Esophagus muscularis mucosa (tissue), 4 donors: ENCODE measurements at places on chromosomes 2 and 18. TPM values are rescaled to one million over a fixed set of nuclear protein-coding genes. Genes with fewer than 3 reads are reported as not detected.
A peak's percentile ranks its signal among the peaks of the same experiment; 100 is the strongest.

Gene APOB
- 4.4 TPM for total RNA-seq

Gene TDRD15
- not detected for total RNA-seq

Gene PLA2R1
- total RNA-seq: 2.8 TPM

Gene TTN
- 10.0 TPM for total RNA-seq

Gene MAIP1
- 28.1 TPM for total RNA-seq

Gene NEB
- total RNA-seq: 0.66 TPM

Gene ICOS
- total RNA-seq: not detected

Gene CD207
- total RNA-seq: 0.26 TPM

Gene PNO1
- total RNA-seq: 18.3 TPM

Gene CNGA3
- 8.0 TPM for total RNA-seq

Gene CHRND
- total RNA-seq: not detected

Gene GRB14
- total RNA-seq: 5.3 TPM

DNA sequence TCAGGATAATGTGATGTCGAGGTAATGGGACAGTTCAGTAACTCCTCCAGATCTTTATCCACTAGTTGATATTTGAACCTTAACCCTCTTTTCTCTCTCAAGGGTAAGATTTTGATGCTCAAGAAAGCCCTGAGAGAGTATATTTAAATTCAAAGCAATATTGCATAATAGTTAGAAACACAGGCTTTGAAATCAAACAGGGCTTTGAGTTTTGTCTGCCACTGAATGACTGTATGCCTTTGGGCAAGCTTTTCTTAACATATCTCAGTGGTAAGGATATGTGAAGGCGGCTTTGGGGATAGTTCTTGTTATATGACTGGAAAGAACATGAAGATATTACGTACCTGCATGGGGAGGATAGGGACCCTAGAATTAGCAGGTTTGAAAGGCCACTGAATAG is 11.1 kb downstream of the ITPRID2 start:
- DNase-seq: no peak
- H3K36me3 ChIP-seq: peaks cover 64% of the 10 kb centered on the region
- no peak overlapping the region for H3K27ac ChIP-seq
- H3K4me1 ChIP-seq: peaks cover under 1% of the 10 kb centered on the region
- no peak overlapping the region for H3K4me3 ChIP-seq
- H3K27me3 ChIP-seq: no peaks in the 10 kb centered on the region

GRCh38 chr18:48312066-48312465 is 97.1 kb downstream of the ZBTB7C start:
- H3K4me3 ChIP-seq: no peak overlapping the region
- no peak overlapping the region for H3K27ac ChIP-seq
- H3K27me3 ChIP-seq: no peaks in the 10 kb centered on the region
- H3K4me1 ChIP-seq: peaks cover 31% of the 10 kb centered on the region

DNA sequence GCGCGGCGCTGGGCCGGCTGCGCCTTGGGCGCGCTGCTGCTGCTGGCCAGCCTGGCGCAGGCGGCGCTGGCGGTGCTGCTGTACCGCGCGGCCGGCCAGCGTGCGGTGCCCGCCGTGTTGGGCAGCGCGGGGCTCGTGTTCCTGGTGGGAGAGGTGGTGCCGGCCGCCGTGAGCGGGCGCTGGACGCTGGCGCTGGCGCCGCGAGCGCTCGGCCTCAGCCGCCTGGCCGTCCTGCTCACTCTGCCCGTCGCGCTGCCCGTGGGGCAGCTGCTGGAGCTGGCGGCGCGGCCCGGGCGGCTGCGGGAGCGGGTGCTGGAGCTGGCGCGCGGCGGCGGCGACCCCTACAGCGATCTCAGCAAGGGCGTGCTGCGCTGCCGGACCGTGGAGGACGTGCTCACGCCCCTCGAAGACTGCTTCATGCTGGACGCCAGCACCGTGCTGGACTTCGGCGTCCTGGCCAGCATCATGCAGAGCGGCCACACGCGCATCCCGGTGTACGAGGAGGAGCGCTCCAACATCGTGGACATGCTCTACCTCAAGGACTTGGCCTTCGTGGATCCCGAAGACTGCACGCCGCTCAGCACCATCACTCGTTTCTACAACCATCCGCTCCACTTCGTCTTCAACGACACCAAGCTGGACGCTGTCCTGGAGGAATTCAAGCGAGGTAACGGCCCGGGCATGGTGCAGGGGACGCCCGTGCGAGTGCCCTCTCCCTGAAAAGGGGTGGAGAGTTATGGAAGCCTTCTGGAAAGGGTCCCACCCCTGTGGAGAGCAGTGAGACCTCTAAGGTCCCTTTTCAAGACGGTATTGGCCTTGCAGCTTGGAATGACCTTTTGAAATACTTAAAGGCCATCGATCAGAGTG is 1.0 kb downstream of the CNNM3 start:
- H3K4me1 ChIP-seq: peaks cover 61% of the 10 kb centered on the region
- DNase-seq: no peak
- peak overlapping the region; percentile 87 for H3K4me3 ChIP-seq
- H3K27me3 ChIP-seq: no peaks in the 10 kb centered on the region

DNA sequence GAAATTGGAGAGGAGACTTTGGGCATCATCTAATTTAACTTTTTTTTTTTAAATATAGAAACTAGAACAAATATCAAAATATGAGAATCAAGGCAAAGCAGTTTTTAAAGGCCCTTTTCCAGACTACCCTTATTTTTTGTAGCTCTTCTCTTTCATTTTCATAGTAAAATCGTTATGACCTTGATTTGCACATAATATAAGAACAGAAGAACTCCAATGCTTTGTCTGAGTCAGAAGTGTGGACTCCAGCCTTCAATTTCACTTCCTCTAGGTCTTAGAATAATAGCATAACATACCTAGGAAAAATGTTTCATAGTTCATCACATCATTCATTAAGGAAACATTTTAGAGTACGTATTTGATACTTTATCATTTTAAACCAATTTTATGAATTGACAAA is 74.4 kb downstream of the ANKRD12 start:
- H3K27me3 ChIP-seq: no peaks in the 10 kb centered on the region
- DNase-seq: no peak
- H3K27ac ChIP-seq: no peak overlapping the region
- no peak overlapping the region for H3K4me3 ChIP-seq
- peaks cover 8% of the 10 kb centered on the region for H3K36me3 ChIP-seq

DNA sequence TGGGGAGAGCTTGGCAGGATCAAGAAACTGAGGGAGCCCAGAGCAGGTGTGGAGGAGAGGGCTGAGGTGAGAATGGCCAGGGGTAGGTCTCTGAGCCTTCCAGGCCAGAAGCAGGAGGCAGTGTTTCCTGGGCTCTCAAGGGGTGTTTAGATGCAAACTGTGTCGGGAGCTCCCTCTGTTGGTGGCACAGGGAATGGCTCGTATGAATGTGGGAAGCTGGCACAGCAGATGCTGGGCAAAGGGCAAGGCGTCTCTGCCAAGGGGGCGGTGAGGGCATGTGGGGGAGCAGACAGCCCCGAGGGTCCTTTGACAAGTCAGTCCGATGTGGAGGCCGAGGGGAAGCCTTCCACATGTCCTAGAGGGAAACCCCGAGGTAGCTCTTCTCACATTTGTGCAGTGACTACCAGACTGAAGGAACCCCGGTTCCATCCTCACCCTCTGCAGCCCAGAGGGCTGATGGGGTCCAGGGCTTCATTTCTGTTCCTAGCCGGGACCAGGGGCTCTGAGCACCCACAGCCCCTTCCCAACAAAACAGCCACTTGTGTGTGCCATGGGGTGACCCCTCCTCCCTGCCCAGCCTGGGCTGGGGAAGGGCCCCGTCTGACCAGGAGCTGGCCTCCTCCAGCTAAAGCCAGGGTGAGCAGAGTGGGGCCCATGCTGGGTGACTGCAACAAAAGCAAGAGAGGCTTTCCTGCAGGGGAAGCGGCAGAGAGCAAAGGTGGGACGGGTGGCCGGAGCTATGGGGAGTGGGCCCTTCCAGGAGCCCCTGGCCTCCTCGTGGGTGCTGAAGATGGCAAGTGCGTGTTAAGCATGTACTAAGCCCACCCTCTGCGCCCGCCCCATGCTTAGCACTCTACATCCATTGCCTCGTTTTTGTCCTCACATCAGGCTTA is 103.4 kb downstream of the SEPTIN10 start:
- peaks cover 17% of the 10 kb centered on the region for H3K4me1 ChIP-seq
- no peak overlapping the region for H3K4me3 ChIP-seq
- H3K27me3 ChIP-seq: no peaks in the 10 kb centered on the region

DNA sequence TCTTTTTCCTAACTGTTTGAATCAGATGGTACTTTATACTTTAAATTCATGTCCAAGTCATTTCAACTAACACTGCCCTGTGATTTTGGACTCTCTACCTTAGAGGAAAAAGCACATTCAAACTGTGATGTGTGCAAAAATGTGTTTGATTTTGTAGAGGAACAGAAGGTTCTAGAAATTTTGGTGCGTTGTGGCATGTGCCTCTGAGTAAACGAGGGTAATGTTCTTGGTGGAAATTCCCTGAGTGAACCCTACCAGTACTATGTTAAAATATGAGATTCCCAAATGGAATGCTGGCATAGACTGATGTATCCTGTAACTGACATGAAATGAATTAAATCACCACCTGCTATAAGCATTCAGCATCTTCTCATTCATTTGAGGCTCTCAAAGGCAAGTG is 901.9 kb upstream of the KLHL29 start:
- H3K4me1 ChIP-seq: no peaks in the 10 kb centered on the region
- no peaks in the 10 kb centered on the region for H3K36me3 ChIP-seq
- no peak overlapping the region for H3K4me3 ChIP-seq
- no peak overlapping the region for H3K27ac ChIP-seq
- H3K27me3 ChIP-seq: no peaks in the 10 kb centered on the region

GRCh38 chr18:74715306-74715705 is 117.6 kb downstream of the ZNF407 start:
- H3K27ac ChIP-seq: no peak overlapping the region
- H3K4me3 ChIP-seq: no peak overlapping the region
- H3K27me3 ChIP-seq: no peaks in the 10 kb centered on the region
- no peak for DNase-seq
- no peaks in the 10 kb centered on the region for H3K4me1 ChIP-seq

DNA sequence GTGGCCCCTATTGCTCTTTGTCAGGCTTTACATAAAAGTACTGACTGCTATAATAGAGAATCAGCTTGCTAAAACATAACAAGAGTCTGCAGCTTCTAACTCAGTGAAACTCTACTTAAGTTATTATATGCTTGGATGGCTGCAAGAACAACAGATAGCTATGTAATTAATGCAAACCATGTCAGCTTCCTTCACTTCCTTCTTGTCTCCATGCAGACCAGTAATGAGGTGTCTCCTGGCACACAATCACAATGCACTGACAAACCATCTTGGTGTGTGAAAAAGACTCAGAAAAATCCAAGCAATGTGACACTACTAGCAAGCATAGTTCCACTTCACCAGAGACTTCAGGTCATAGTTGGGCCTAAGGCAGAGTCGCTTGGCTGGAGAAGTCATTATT is 2068.9 kb upstream of the PIK3C3 start:
- H3K36me3 ChIP-seq: no peaks in the 10 kb centered on the region
- no peak overlapping the region for H3K4me3 ChIP-seq
- H3K4me1 ChIP-seq: no peaks in the 10 kb centered on the region

GRCh38 chr2:6812857-6813530 is 52.7 kb downstream of the CMPK2 start:
- peak; percentile 77 for DNase-seq
- no peak overlapping the region for H3K27ac ChIP-seq
- no peaks in the 10 kb centered on the region for H3K4me1 ChIP-seq
- no peaks in the 10 kb centered on the region for H3K27me3 ChIP-seq
- H3K4me3 ChIP-seq: no peak overlapping the region
- H3K36me3 ChIP-seq: no peaks in the 10 kb centered on the region

- no peaks in the 10 kb centered on the region for H3K27me3 ChIP-seq
- no peaks in the 10 kb centered on the region for H3K4me1 ChIP-seq
- no peak overlapping the region for H3K4me3 ChIP-seq
- no peaks in the 10 kb centered on the region for H3K36me3 ChIP-seq
- no peak overlapping the region for H3K27ac ChIP-seq
- DNase-seq: no peak
Observed at GRCh38 chr2:150938527-150938926, 323.1 kb downstream of the RBM43 start.

GRCh38 chr18:67597759-67598158 is 81.2 kb upstream of the DSEL start:
- no peaks in the 10 kb centered on the region for H3K4me1 ChIP-seq
- no peaks in the 10 kb centered on the region for H3K27me3 ChIP-seq
- DNase-seq: no peak
- H3K36me3 ChIP-seq: no peaks in the 10 kb centered on the region
- H3K27ac ChIP-seq: no peak overlapping the region
- H3K4me3 ChIP-seq: no peak overlapping the region

- peaks cover 32% of the 10 kb centered on the region for H3K4me1 ChIP-seq
- no peak overlapping the region for H3K4me3 ChIP-seq
- no peaks in the 10 kb centered on the region for H3K27me3 ChIP-seq
- no peak for DNase-seq
- no peaks in the 10 kb centered on the region for H3K36me3 ChIP-seq
- peak overlapping the region; percentile 4 for H3K27ac ChIP-seq
Observed at GRCh38 chr18:22556222-22557167, 138.8 kb upstream of the CTAGE1 start.
